Esophagus muscularis mucosa (tissue), 4 donors: ENCODE measurements at places on chromosomes 5 and 9. TPM values are rescaled to one million over a fixed set of nuclear protein-coding genes. Genes with fewer than 3 reads are reported as not detected.

Gene TGFBI
- 128 TPM for total RNA-seq

Gene BHMT
- 4.8 TPM for total RNA-seq

Gene LCP2
- total RNA-seq = 10.8 TPM

Gene C1QTNF2
- total RNA-seq = 2.9 TPM

Gene RAB14
- 29.7 TPM for total RNA-seq

GRCh38 chr5:62328772-62329491, 22.9 kb downstream of the KIF2A start:
- DNase-seq = no peak

DNA sequence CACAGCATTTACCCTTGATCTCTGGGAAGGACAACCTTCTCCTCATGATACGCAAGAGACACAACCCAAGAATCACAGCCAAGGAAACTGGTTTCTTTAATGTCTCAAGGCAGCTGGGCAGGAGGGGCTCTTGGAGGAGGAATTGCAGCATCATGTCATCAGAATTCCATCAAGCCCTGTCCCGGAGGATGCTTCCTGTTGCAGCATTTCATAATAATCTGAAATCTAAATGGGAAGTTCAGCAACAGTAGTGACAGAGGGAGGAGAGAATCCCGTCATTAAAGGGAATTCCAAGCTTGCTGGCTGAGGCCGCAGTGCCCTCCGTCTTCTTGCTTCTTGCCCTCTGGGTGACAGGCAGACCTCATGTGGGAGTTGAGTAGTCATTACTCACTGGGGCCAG, 192.7 kb downstream of the TENT4A start:
- peak; percentile 88 for DNase-seq

DNA sequence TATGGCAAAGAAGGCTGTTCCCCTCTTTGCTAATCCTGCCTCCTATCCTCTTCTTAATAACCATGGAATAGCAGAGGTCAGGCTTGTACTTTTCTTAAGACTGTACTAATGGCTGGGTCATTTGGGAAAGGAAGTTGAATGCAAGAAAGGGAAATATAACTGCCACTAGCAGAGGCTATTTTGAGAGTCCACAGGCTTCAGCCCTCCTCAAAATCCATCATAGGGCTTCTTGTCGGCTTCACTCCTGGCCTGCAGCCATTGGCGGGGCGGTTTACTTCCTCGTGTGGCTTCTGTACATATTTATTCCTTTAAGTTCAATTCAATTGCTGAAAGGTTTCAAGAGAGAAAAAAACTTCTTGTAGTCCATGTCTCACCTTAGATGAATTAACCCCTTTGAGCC, 2.8 kb upstream of the PARP8 start:
- no peak for DNase-seq

DNA sequence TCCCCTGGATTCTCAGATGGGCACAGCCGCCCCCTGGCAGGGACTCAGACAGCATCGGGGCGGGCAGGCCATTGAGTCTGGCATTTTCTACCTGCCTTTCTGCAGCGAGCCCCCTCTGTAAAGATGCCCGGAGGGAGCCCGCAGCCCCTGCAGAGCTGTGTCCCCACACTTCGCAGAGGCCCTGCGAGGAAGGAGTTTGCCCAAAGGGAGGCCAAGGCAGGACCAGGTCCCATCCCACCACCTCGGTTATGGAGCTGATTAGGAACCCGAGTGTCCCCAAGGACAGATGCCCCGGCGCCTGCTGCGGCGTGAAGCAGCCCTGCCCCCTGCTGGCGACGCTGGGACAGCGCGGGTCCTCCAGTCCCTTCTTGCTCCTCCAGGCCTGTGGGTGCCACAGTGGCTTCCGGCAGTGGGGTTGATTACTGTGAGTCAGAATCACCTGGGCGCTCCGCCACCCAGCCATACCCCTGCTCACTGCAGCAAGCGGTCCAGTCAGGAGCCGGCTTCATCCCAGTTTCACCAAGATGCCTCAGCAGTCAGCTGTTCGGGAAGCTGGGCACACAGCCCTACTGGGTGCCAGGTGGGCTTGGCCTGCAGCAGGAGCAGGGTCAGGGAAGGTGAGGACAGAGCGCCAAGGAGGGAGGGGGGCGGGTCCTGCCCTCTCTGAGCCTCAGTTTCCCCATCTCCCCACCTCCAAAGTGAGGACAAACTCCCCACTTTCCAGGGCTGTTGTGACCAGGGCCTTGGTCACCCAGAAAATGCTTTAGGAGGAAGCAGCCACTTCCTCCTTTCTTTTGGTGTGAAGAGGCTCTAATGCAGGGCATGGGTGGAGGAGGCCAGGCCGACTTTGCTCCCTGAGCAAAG, 117.2 kb downstream of the RXRA start:
- peak; percentile 95 for DNase-seq

DNA sequence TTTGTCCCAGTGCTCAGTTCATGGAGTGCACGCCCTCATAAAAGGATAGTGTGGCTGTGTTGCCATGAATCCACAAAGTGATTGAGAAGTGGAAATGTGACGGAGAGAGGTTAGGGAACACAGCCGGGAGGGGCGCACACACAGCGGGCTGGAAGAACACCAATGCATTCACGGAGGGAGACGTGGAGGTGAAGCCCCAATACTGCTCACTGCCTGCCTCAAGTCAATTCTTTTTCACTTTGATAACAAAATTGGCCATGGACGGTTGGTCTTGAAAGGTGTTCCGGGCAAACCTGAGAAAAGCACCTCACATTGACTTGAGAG, 424.1 kb downstream of the MED10 start:
- peak; percentile 64 for DNase-seq

GRCh38 chr9:79104216-79104615, 467.5 kb upstream of the TLE4 start:
- no peak for DNase-seq

DNA sequence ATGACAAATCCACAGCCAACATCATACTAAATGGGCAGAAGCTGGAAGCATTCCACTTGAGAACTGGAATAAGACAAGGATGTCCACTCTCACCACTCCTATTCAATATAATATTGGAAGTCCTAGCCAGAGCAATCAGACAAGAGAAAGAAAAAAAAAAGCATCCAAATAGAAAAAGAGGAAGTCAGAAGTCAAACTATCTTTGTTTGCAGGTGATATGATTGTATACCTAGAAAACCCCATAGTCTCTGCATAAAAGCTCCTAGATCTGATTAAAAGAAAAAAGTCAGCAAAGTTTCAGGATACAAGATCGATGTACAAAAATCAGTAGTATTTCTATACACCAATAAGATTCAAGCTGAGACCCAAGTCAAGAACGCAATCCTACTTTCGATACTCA, 66.1 kb downstream of the OSMR start:
- DNase-seq = no peak
